ENCODE measurements at places on chromosomes 2 and 18. TPM values are rescaled to one million over a fixed set of nuclear protein-coding genes. Genes with fewer than 3 reads are reported as not detected.

XDH gene
- polyA plus RNA-seq, result 0.62 TPM

- no peak for DNase-seq
These were observed 82.1 kb downstream of the TNP1 start for GRCh38 chr2:216777637-216778273.

DNA sequence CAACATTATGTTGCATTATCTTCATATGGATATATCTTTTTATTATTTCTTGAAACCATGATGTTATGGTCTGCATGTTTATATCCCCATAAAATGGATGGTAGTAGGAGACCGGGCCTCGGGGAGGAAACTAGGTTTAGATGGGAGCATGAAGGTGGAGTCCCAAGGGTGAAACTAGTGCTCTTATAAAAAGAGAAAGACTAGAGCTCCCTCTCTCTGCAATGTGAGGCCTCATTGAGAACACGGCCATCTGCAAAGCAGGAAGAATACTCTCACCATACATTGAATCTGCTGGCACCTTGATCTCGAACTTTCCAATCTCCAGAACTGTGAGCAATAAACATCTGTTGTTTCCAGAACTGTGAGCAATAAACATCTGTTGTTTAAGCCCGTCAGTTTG is 64.0 kb downstream of the NXPH2 start:
- no peak for DNase-seq

DNA sequence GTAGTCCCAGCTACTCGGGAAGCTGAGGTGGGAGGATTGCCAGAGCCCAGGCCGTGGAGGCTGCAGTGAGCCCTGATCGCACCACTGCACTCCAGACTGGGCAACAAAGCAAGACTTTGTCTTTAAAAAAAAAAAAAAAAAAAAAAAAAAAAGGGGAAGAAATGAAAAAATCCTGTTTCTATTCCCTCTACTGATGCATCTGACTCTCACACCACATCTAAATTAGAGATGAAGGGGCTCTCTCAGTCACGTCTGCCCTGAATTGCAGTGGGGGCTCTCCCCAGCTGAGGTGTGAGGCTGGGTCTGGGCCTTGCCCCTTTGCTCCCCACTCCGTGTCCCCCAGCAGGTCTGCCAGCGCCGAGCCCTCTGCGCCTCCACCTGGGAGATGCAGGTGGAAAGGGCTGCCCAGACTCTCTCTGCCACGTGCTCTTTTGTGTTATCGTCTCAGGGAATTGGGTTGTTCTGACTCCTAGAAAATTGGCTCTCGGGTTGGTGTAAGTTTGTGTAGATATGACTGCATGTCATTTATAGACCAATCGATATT is 30.2 kb downstream of the TRAPPC12 start:
- DNase-seq, result no peak

DNA sequence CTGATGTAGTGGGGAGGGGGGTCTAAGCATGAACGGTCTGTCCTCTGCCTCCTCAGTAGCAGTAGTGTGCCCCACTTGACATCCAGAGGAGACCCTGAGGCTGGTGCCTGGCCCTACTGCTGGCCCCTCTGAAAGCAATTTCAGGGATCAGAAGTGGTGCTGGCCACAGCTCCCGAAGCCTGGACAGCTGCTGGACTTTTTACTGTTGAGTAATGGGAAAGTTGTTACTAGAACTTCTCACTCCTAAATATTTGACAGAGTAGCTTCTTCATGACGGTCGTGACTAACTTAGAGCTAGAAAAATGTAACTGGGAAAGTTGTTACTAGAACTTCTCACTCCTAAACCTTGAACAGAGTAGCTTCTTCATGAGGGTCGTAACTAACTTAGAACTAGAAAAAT is 23.3 kb downstream of the CTDP1 start:
- DNase-seq, result no peak

DNA sequence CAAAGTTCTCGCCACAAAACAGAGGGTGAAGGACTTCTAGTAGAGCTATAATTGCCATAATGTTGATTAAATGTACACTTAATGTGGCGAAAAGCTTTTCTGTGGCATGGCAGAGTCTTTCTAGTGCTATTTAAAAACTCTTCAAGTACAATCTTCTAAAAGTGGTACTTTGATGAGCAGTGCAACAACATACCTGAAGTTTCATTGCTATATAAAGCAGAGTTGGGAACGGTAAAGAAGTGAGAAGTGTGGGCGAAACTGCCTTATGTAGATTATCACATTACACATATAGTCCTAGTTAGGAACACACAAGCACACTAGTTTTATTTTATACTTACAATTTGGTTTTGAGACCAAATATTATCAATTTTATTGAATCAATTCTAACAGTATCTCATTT is 49.5 kb downstream of the FIGN start:
- DNase-seq, result no peak
